ENCODE measurements at places on chromosomes 16 and 17.

GRCh38 chr17:48483471-48484131 lies 47.2 kb downstream of the HOXB1 start:
- DNase-seq, result no peak

DNA sequence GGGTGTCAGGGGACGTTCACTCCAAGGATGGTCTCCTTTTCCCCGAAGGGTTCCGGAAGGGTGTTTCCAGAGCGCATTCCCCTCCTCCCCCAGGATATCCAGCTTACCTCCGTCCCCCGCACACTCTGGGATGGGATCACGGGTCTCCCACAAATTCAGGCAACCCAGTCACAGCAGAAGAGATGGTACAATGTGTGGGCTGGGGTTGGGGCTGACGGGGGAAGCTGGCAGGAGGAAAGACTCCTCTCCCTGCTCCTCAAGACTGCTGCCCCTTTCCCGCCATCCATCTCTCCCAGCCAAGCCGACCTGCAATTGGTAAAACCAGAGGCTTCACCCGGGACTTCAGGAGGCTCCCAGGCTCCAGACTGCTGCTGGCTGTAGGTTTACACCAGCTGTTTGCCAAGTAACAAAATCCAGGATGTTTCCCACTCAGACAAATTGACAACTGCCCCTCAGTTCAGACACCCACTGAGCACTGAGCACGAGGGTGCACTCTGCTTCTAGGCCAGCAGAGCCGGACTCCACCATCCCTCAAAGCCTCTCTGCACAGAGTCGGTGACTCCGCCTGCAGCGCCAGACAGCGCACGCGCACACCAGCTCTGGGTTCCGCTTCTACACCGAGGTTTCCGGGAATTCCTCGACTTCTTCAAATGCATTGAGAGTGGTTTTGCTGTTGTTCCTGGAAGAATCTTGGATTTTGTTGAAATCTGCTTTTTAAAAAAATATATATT lies 37.7 kb downstream of the ASPA start:
- no peak for DNase-seq

- no peak for DNase-seq
Observed at GRCh38 chr17:74234486-74234885, 21.1 kb downstream of the TTYH2 start.

GRCh38 chr17:80441133-80441578 lies 26.2 kb downstream of the ENDOV start:
- DNase-seq, result peak; percentile 62

Data from activated T-cell treated with anti-CD3 and anti-CD28 coated beads, Interleukin-2, amount 50 U/mL, for 24 hours (primary cell).